ENCODE measurements at places on chromosomes 4 and X.

- DNase-seq = no peak
Observed at GRCh38 chr4:81963763-81964020, 410.1 kb downstream of the HNRNPD start.

- no peak for DNase-seq
Observed at GRCh38 chrX:41559235-41560052, 112.3 kb downstream of the NYX start.

- DNase-seq = peak; percentile 63
Observed at GRCh38 chr4:173169428-173170181, 994 bp downstream of the GALNT7 start.

- peak; percentile 0 for DNase-seq
Observed at GRCh38 chrX:133307637-133308498, 89.7 kb upstream of the TFDP3 start.

GRCh38 chr4:126888968-126889367 lies 743.8 kb upstream of the INTU start:
- no peak for DNase-seq

DNA sequence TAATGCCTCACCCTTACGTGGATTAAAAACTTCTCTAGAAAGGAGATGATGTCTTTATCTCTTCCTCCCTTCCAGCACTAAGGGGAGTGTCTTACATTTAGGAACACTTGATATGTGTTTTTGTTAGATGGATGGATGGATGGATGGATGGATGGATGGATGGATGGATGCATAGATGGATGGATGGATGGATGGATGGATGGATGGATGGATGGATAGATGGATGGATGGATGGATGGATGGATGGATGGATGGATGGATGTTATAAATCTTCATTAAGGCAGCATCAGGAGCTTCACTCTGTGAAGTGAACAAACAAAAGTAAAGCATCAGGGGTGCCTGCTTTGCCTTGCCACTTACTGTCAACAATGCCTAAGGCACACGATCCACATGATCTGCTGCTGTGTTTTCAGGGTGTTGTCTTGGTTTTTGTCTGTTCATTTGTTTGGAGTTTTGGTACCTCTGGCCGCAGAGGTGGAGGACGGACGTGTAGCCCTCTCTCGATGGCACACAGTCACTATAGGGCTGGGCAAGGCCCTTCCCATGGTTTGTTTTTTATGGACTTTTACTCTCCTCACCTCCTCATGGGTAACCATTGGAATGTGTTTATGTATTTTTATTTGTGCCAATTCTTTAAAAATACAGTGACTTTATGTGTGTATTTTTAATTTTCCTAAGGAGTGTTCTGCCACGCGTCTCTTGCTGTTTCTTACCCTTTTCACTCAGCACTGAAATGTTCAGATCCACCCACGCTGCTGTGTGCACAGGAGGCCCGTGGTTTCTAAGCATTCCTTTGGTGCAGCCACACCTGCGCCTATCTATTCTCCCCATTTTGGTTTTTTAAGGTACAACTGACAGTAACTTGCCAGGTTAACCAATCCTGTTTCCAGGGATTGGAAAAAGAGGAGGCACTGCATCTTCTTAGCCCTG lies 91.8 kb upstream of the ENPP6 start:
- no peak for DNase-seq

- DNase-seq = no peak
Observed at GRCh38 chrX:8869812-8870211, 68.6 kb upstream of the FAM9A start.

DNA sequence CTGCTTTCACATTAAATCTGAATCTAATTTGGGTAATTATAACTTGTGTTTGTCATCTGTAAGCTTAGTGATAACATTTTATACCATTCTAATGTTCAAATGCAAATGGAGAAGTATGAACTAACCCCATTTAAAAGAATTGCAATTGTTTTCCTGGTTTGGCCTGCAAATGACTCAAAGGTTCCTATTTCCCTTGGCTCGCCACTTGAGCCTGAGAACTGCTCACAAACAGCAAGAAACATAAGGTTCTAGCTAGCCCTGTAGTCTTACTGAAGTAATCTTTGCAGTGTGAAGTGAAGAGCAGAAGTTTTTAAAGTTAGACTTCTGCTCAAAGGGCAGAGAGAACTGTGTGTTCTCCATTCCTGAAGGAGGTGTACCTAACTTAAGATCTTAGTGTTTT lies 27.2 kb downstream of the UPRT start:
- DNase-seq = no peak

DNA sequence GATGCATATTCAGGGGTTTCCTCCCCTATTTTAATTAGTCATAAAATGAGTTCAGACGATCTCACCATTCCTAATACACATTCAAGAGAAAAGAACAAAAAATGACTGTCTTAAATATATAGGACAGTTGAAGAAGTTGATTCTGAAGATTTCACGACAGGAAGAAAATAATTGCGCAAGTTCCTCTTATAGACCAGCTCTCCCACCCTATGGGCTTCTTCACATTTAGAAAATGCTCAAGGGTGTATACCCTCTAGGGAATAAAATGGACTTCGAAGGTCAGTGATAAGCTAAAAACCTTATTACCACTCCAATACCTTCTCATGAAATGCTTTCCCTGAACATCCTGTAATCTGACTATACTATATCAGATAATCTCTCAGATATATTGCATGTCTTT lies 149.2 kb upstream of the TEX13C start:
- DNase-seq = no peak

- DNase-seq = no peak
Observed at GRCh38 chr4:134202166-134202956, 772 bp upstream of the PABPC4L start.

GRCh38 chr4:151955721-151956380 lies 195.0 kb upstream of the GATB start:
- DNase-seq = no peak

- no peak for DNase-seq
Observed at GRCh38 chr4:47383829-47384427, 79.6 kb downstream of the COMMD8 start.

- DNase-seq = no peak
Observed at GRCh38 chr4:76897536-76898384, at the start of gene SOWAHB. Gene SOWAHB, minus strand, starts transcription at chr4:76898144. Its CDS starts 295 bp downstream, at chr4:76897849.

DNA sequence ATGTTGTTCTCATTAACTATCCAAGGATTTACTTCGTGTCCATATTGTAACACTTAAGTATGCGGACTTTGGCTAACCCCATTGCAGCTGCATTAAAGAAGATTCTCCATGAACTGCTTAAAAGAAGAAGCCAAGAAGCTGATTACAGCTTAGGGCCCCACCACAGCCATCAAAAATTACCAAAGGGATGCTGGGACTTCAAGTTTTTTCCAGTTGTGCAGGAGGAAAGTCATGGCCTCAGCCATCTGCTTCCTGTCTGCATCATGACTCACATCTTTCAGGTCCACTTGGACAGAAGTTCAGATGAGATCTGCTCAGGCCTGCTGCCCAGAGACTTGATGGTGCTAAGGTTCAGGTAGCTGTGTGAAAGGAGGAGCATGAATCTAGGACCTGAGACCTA lies 38.8 kb upstream of the CAPN6 start:
- no peak for DNase-seq

- DNase-seq = no peak
Observed at GRCh38 chrX:105475801-105476200, 255.3 kb upstream of the TEX13A start.

GRCh38 chr4:4857001-4857808 lies 2.3 kb upstream of the MSX1 start:
- DNase-seq = no peak

GRCh38 chr4:158111241-158111640 lies 61.6 kb downstream of the GASK1B start:
- no peak for DNase-seq

- no peak for DNase-seq
Observed at GRCh38 chr4:183878251-183878970, 26.7 kb upstream of the STOX2 start.

DNA sequence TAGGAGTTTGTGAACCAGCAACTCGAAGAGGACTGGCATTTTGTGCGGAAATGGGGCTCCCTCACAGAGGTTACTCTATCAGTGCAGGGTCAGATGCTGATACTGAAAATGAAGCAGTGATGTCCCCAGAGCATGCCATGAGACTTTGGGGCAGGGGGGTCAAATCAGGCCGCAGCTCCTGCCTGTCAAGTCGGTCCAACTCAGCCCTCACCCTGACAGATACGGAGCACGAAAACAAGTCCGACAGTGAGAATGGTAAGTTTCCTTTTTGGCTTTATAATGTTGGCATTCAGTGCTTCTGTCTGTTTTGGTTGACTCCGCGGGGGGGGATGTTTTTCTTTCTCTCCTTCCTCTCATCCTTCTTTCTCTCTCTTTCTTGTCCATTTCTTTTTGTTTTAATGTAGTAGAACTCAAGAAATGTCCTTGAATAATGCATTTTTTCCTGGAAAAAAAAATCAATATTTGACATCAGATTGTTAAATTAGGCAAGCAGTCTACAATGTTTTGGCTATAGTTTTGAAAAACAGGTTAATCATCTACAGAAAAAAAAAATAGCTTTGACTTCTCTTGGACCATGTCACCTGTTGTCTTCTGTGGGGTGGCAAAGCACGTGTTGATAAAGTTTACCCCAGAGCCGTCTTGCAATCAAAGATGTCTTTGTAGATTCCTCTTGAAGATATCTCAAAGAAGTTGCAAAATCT lies 103.6 kb downstream of the TENM3 start:
- no peak for DNase-seq

GRCh38 chr4:71107726-71108125 lies 114.3 kb downstream of the DCK start:
- no peak for DNase-seq
